SIG-M5 (cell line): ENCODE measurements at places on chromosomes 1 and 21.
A peak's percentile ranks its signal among the peaks of the same experiment; 100 is the strongest.

GRCh38 chr1:59085101-59085500, 211.8 kb upstream of the FGGY start:
- DNase-seq, result no peak

GRCh38 chr21:33791073-33791472, 124.5 kb downstream of the ATP5PO start:
- no peak for DNase-seq

- DNase-seq, result no peak
Measured at GRCh38 chr1:98870959-98871903, 133.4 kb downstream of the PLPPR5 start.

- peak; percentile 78 for DNase-seq
Measured at GRCh38 chr1:6026095-6026809, 19.4 kb upstream of the KCNAB2 start.

- no peak for DNase-seq
Measured at GRCh38 chr1:8314346-8315280, 3.3 kb upstream of the SLC45A1 start.

DNA sequence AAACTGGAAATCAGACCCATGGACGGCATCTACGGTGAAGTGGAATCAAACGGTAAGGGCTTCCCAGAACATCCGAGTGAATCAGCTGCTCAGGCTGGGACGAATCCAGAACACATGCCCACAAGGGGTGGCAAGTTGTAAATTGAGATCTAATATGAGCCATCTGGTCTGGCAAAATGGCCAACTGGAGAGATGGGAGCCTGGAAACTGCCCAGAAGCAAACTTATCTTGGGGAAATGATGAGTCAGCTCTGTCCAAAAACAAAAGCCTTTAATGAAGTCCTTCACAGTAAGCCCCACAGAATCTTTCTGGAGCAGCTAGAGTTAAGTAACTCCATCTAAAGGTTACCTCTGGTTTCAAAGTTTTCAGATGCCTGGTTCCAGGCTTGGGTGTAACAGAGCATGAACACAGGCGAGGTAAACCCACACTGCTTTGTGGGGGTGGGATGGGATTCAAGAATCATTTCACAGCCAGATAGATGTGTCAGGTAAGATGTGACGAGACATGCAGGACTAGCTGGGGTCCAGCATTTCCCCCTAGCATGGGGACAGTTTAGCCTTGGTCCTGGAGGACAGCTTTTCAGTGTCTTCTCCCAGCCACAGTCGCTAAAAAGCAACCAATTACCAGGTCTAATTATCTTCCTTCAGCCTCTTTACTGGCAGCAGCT, 10.5 kb upstream of the SRP9 start:
- DNase-seq, result no peak

GRCh38 chr21:35441868-35442582, 392.9 kb upstream of the RUNX1 start:
- no peak for DNase-seq

GRCh38 chr1:27787895-27788294, 14.9 kb downstream of the STX12 start:
- no peak for DNase-seq

- DNase-seq, result no peak
Measured at GRCh38 chr1:102151242-102151641, 154.5 kb upstream of the OLFM3 start.

DNA sequence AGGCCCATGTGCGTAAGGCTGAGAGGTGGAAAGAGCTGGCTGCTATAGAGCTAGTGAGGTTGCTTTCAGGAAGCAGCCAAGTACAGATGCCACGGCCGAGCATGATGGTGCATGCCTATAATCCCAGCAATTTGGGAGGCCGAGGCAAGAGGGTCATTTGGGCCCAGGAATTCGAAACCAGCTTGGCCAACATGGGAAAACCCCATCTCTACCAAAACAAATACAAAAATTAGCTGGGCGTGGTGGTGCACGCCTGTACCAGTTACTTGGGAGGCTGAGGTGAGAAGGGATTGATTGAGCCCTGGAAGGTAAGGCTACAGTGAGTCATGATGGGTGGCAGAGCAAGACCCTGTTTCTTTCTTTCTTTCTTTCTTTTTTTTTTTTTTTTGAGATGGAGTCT, 2.7 kb downstream of the CCDC24 start:
- DNase-seq, result no peak

DNA sequence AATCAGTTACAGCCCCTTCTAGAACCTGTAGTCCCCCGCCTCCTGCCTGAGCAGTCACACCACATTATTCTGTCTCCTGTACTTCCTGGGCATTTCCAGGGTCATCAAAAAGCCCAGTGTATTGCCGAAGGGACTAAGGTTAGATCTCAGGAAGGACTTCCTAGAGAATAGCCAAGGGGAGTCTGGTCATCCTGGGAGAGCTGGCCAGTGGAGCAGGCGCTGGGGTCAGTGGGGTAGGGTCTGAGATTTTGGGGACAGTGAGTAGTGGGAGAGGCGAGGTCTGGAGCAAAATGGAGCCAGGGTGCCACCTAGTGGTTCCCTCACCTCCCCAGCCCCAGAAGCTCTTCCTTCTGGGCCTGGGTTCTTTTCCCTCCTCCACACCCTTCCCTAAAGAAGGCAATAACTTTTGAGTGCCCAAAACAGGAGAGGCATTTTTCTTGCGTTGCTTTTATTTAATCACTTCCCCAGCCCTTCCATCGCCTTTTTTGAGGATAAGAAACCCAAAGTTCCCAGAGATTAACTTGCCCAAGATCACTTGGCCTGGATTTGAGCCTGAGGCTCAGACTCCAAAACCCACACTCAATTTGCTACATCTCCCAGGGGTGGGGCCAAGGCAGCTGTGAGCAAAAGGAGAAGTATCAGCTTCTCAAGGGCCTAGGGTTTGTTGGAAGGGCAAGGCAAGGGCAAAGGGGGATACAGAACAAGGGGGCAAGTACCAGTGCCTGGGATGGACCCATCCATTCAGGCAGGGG, 7.3 kb upstream of the PMVK start:
- DNase-seq, result no peak

DNA sequence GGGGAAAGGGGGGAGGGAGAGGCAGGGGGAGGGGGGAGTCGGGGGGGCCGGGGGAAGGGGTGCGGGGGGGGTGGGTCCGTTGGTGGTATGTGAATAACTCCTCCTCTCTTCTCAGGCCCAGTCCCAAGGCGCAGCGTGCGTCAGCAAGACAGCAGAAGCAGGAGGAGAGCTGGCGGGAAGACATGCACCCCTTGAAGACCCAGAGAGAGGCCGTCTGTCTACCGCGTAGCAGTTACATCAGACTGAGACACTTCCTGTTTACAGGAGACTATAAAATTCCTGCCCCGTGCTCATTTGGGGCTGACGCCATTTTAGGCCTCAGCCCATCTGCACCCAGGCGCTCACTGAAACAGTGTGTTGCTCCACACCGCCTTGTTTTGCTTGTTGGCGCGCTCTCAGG, 55.3 kb downstream of the SETD4 start:
- DNase-seq, result no peak

DNA sequence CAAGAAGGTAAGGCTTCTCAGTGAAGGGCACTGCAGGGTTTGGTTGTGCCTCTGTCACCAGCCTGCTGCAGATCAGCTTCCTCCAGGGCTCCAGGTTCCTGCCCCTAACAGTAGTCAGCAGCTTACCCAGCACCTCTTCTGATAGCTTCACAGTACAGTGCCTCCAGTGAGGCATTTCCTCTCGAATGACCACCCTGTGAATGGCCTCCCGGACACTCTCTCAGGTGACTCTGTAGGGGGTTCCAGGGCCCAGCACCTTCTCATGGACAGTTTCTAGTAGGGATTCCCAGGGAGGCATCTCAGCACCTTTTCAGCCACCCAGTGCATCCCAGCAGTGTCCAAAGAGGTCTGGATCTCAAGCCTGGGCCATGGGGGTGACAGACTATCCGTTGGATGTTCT, 28.4 kb downstream of the USP48 start:
- DNase-seq, result no peak

DNA sequence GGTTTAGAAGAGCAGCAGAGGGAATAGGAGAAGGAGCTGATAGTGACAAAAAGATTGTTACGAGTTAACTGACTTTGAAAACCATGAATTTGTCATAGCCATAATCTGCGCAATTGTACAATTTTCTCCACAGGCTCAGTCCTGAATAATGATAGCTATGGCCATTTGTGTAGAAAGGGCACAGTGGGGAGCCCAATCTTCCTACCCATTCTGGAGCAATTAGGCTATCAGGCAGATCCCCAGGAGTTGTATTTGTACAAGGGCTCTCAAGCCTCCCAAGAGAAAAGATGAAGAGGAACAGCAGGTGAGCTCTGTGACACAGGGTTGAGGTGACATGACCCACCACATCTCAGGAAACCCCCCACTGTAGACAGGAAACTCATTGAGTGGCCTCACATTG, 42.1 kb upstream of the SAMD13 start:
- DNase-seq, result no peak

DNA sequence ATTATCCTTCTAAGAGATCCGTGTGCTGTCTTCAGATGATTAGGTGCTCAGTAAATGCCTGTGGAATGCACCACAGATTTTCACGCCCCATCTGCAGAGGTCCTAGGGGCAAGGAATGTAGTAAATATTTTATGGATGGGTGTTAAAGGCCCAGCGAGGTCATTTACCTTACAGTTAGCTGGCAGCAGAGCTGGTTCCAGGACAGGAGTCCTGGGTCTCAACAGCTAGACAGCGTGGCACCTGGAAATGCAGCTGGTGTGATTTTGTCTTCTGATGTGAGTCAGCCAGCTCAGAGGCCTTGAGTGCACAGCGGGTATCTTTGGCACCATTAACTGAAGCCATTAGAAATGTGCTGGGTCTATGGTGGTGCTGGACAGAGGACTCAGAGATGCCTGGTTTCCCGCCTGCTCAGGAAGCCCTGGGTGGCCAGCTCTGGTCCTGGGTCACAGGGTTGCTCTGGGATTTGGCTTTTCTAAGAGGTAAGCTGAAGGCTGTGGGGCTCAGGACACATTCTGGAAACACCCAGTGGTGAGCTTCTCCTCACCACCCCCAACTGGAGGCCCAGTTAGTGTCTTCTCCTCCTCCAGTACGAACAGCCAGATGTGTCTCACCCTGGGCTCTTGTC, 65.5 kb downstream of the DDX20 start:
- DNase-seq, result no peak

DNA sequence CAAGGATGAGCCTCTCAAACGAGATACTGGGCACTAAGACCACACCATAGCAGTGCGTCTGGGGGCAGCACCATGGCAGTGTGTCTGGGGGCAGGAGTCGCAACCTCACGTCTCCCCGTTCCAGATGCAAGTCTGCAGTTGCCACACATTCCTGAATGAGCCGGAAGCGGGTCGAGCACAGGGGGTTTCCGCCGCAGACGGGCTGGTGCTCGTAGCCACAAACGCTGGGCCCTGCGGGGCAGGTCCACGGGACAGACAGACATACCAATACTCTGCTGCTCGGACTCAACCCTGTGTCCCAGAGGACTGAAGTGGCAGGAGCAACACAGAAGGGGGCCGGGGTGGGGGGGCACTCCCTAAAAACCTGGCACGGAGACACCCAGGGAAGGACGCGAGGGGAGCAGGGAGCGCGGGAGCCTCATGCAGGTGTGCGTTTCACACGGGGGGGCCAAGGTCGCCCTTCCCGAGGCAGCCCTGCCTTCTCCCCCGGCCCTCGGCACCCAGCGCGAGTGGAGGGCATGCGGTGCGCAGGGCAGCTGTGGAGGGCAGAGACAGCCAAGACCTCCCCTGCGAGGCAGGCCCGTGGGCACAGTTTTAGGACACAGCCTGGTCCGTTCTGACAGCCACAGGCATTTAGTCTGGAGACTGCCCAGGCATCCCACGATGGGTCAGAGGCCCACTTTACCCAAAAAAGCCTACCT, 24.5 kb downstream of the PTTG1IP start:
- no peak for DNase-seq

DNA sequence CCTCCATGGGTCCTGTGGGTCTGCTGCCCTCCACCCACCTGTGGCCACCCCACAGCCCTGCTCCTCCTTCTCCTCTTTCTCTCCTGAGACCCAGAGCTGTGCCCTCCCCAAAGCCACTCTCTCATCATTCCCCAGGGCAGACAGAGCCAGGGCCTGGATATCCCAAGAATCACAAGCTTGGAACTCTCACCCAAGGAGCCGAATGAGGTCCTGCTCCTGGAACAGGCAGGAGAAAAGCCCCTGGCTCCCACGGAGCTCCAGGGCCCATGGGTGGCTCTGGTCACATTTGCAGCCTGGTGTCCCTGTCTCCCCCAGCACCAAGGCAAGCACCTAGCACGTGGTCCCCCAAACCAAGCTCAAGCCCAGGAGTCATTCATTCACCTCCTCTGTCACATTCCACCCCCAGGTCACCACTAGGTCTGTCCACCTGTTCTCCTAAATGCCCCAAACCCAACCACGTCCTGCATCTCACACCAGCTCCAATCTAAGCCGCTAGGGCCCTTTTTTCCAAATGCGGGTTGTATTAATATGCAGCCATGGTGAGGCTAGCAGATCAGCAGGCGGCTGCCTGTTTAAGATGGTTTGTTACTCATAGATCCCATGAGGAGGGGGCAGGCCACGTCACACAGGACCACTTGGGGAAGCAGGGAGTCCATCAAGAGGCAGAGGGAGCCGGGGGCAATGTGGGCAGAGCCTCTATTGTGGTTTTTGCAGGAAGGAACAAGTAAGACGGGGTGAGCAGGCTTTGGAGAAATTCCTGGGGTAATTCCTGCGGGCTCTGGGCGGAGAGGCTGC, 215.5 kb upstream of the VAMP3 start:
- no peak for DNase-seq

GRCh38 chr1:34858901-34859445, 576 bp downstream of the SMIM12 start:
- no peak for DNase-seq

GRCh38 chr1:205693421-205693991, 13.2 kb upstream of the SLC45A3 start:
- DNase-seq, result no peak

- DNase-seq, result no peak
Measured at GRCh38 chr1:232090816-232091215, 464.2 kb downstream of the DISC1 start.

- no peak for DNase-seq
Measured at GRCh38 chr1:206933333-206933945, 11.7 kb upstream of the FCMR start.

DNA sequence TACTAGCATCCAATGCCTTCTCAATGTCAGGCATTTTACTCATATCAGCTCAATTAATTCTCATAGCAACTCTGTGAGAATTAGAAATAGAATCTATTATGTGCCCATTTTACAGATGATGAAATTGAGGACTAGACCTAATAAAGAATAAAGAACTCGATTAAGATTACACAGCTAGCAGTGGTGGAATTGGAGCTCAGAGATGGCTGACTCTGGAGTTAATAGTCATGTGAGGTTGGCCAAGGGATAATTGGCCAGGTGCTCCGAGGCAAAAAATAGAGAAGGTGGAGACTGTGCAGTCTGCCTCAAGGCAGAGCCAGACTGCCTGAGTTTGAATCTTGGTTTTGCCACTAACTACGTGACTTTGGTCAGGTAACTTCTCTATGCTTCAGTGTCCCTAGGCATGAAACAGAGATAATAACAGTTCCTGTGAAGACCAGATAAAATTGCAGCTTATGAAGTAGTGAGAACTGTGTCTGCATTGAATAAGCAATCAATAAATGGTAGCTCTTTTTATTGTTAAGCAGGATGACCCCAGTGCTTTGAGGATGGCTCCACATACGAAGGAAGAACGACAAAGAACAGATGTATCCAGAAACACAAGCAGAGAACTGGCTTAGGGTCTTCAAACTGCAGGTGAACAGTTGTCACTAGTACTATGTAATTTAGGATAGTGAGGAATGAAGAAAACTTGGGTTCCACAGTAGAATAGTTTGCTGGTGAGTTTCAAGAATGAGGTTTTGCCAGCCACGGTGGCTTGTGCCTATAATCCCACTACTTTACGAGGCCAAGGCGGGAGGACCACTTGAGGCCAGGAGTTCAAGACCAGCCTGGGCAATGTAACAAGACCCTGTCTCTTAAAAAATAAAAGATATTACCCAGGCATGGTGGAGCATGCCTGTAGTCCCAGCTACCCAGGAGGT, 6.9 kb upstream of the CCSAP start:
- DNase-seq, result no peak

- DNase-seq, result no peak
Measured at GRCh38 chr1:239924741-239925350, 166.8 kb upstream of the FMN2 start.
